T-helper 9 cell (primary cell): ENCODE measurements at places on chromosomes 3 and 15.

GRCh38 chr3:71581457-71582035 is 2.0 kb downstream of the FOXP1 start:
- DNase-seq = peak; percentile 13

GRCh38 chr15:93274257-93274656 is 185.2 kb upstream of the RGMA start:
- DNase-seq = no peak

- no peak for DNase-seq
These were observed 1.9 kb downstream of the VGLL4 start for GRCh38 chr3:11641683-11642430.

DNA sequence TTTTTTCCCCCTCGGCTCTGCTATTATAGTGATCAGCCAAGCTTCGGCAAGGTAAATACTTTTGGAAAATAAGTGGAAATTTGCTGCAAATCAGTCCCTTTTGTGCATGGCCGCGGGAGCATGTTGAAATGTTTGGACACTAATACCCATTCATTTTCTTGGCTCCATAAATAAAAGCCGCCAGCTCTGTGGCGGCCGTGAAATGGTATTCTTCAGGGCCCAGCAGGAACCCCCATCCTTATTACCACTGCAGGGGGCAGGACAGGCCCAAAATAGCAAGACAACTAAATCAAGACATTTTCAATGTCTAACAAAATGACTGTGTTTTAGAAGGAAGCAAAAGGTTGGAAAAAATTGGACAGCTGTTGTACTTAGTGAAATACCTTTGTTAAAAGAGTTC is 362.3 kb downstream of the NR2F2 start:
- DNase-seq = no peak

- DNase-seq = peak; percentile 21
These were observed 29.5 kb upstream of the ZNF710 start for GRCh38 chr15:89971592-89971997.
